ENCODE measurements at places on chromosomes 3 and 15. TPM values are rescaled to one million over a fixed set of nuclear protein-coding genes. Genes with fewer than 3 reads are reported as not detected.

The MKRN2OS gene
- not detected for total RNA-seq

DNA sequence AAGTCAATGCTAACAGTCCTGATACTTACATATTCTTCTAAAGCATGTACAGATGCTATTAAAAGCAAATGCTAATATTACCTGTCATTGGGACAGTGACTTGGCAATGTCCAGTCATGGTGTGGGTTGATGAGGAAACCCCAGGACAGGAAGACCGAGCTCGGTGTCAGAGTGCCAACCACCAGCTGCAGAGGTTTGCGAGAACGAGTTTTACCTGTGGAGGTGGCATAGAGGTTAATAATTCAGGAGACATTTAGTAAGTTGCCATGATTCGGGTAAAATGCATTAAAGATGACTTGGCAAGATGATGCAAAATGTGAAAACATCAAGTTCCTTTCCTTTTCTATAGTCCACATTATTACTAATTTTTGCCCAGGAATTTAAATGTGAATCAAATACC lies 94.5 kb downstream of the ABI3BP start:
- H3K27me3 ChIP-seq = no peaks in the 10 kb centered on the region
- peaks cover 17% of the 10 kb centered on the region for H3K4me1 ChIP-seq
- H3K4me3 ChIP-seq = no peak overlapping the region
- H3K27ac ChIP-seq = no peak overlapping the region
- H3K36me3 ChIP-seq = no peaks in the 10 kb centered on the region
- DNase-seq = no peak

- no peaks in the 10 kb centered on the region for H3K27me3 ChIP-seq
- H3K27ac ChIP-seq = no peak overlapping the region
- no peak for DNase-seq
- no peaks in the 10 kb centered on the region for H3K36me3 ChIP-seq
- no peaks in the 10 kb centered on the region for H3K4me1 ChIP-seq
- H3K4me3 ChIP-seq = no peak overlapping the region
Observed at GRCh38 chr3:74801924-74802323, 187.5 kb upstream of the CNTN3 start.

The ACAN gene
- not detected for total RNA-seq

- no peaks in the 10 kb centered on the region for H3K27me3 ChIP-seq
- no peak for DNase-seq
- H3K4me1 ChIP-seq = no peaks in the 10 kb centered on the region
- H3K36me3 ChIP-seq = no peaks in the 10 kb centered on the region
Observed at GRCh38 chr3:70464876-70465275, 152.4 kb upstream of the MDFIC2 start.

The AP4E1 gene
- total RNA-seq = 11.4 TPM

The CD96 gene
- total RNA-seq = 4.0 TPM

DNA sequence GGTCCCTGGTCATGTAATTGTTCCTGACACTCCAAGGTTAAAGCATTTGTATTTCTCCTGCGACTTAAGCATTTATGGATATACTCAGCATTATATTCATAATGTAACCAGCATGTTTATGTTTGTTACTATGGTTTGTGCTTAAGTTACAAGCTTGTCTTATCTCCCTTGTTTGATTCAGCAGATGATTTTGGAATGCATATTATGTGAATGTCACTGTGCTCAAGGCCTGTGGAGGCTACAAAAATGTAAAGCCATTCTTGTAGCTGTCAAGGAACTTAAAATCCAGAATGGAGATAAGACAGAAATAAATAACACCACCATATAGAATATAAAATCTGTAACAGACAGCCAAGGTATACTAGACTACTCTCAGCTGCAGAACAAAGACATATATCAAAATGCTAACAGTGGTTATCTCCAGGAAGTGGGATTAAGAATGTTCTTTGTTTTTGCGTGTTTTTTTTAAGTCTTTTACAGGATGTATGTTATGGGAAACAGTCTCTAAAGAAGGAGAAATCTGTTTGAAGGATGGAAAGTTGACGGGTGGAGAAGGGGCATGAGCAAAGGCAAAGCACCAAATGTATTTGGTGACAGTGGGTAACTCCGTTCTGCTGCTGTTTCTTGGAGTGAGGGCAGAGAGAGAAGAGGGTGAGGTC lies 61.4 kb downstream of the IGF2BP2 start:
- DNase-seq = no peak
- no peaks in the 10 kb centered on the region for H3K27me3 ChIP-seq
- no peaks in the 10 kb centered on the region for H3K36me3 ChIP-seq
- H3K27ac ChIP-seq = no peak overlapping the region
- H3K4me3 ChIP-seq = no peak overlapping the region
- peaks cover 24% of the 10 kb centered on the region for H3K4me1 ChIP-seq

DNA sequence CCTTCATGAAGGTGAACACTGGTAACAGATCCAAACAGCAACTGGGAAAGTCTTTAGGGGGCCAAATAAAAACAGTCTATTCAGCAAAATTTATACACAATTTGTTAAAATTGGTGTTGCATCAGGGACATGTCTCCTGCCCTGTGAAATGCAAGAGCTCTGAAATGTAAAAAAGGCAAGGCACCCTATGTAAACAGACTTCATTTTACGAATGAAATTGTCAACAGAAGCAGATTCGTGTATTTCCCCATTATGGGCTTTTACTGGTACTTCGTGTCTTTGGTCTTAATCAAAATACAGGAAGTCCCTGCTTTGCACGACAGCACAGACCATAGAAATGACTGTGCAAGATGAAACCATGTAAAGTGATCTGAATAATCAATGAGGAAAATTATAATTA lies 127.3 kb upstream of the THBS1 start:
- H3K4me3 ChIP-seq = no peak overlapping the region
- no peaks in the 10 kb centered on the region for H3K27me3 ChIP-seq
- peaks cover 3% of the 10 kb centered on the region for H3K4me1 ChIP-seq
- H3K36me3 ChIP-seq = no peaks in the 10 kb centered on the region
- peak overlapping the region; percentile 31 for H3K27ac ChIP-seq
- DNase-seq = no peak

DNA sequence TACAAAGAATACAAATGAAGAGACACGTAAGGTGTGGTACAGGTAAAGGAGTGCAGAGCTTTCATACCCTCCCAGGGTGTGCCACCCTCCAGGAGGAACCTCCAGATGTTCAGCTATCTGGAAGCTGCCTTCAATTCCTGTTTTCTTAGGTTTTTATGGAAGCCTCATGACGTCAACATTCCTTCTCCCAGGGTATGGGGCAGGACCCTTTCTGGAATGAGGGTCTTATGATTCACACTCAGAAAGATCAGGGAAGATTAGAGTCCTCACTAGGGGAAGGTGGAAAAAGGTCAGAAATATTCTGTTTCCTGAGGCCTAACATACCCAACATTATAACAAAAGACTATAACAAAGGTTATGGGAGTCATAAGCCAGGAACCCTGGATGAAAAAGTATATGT lies 99.8 kb upstream of the PLCL2 start:
- DNase-seq = no peak
- H3K4me1 ChIP-seq = no peaks in the 10 kb centered on the region
- H3K4me3 ChIP-seq = no peak overlapping the region
- H3K27ac ChIP-seq = no peak overlapping the region
- no peaks in the 10 kb centered on the region for H3K27me3 ChIP-seq

- H3K27me3 ChIP-seq = no peaks in the 10 kb centered on the region
- no peaks in the 10 kb centered on the region for H3K4me1 ChIP-seq
Observed at GRCh38 chr3:155704061-155704460, 40.8 kb downstream of the PLCH1 start.

GRCh38 chr3:105747060-105747541 lies 121.7 kb downstream of the CBLB start:
- H3K27ac ChIP-seq = peak overlapping the region; percentile 59
- H3K27me3 ChIP-seq = no peaks in the 10 kb centered on the region
- H3K36me3 ChIP-seq = peaks cover 3% of the 10 kb centered on the region
- no peak for DNase-seq

GRCh38 chr3:16378920-16379319 lies 113.9 kb downstream of the OXNAD1 start:
- no peak for DNase-seq
- H3K4me3 ChIP-seq = no peak overlapping the region
- no peak overlapping the region for H3K27ac ChIP-seq

- peak; percentile 11 for DNase-seq
- no peak overlapping the region for H3K27ac ChIP-seq
- no peaks in the 10 kb centered on the region for H3K27me3 ChIP-seq
- H3K4me3 ChIP-seq = no peak overlapping the region
- H3K4me1 ChIP-seq = no peaks in the 10 kb centered on the region
Observed at GRCh38 chr3:126147932-126148683, 32.3 kb downstream of the ALDH1L1 start.

DNA sequence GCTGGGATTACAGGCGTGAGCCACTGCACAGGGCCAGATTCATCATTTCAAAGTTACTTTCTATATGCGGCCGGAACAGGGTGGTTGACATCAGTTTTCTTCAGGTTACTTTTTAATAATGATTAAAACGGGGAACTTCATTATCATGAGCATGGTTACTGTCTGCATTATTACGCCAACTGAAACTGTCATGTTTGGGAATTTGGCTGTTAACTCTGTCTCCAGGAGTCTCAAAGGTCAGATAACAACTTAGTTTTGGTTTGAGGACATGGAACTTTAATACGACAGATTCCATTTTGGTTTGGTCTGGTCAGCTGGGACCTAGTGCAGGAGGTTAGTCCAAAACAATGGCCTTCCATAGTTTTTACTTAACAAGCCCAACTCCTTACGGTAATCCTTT lies 8.5 kb downstream of the CYP8B1 start:
- no peaks in the 10 kb centered on the region for H3K36me3 ChIP-seq
- no peak for DNase-seq
- H3K4me1 ChIP-seq = no peaks in the 10 kb centered on the region

DNA sequence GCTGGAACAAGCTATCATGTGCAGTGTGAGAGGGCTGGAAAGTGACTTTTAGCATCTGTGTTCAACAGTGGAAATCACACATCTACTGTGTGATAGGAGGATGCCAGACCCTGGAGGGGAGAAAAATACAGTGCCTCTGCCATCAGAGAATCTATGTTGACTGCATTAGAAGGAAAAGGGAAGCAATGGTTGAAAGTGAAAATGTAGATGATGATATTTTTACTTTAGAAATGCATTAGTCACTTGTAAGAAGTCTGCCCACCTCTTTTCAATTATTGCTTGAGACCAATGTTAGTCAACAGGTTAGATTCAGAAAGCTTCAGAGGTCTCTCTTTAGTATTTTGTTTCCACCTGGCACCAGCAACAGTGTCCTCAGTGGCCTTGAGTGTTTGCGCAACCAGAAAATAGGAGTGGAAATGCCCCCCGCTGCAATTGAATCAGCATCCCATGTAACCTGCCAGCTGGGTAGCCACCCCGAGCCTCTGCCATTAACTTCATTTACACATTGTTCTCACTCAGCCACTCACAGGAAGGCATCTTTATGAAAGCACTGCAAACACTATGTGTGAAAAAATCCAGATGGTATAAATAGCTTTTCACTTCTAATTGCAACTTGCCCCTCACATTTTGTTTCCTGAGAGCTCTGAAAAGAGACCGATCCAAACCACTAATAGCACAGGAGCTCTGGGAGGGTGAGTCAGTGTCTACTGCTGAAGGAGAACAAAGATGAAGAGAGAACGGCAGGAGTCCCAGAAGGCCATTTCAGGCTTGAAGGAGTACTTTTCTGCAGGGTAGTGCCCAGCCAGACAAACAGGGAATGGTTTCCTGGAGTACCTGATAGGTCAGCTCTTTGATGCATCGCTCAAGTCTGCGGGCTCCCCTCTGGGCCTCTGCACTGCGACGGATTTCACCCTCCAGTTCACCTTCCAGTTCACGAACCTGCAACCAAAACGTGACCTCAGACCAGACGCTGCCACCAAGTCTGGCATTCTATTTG lies 92.1 kb downstream of the HHLA2 start:
- no peaks in the 10 kb centered on the region for H3K36me3 ChIP-seq
- H3K4me3 ChIP-seq = no peak overlapping the region
- DNase-seq = no peak
- H3K27me3 ChIP-seq = no peaks in the 10 kb centered on the region
- H3K4me1 ChIP-seq = no peaks in the 10 kb centered on the region

GRCh38 chr3:17643691-17644090 lies 98.7 kb downstream of the TBC1D5 start:
- H3K36me3 ChIP-seq = no peaks in the 10 kb centered on the region
- DNase-seq = no peak
- no peak overlapping the region for H3K4me3 ChIP-seq
- no peak overlapping the region for H3K27ac ChIP-seq
- H3K27me3 ChIP-seq = no peaks in the 10 kb centered on the region

DNA sequence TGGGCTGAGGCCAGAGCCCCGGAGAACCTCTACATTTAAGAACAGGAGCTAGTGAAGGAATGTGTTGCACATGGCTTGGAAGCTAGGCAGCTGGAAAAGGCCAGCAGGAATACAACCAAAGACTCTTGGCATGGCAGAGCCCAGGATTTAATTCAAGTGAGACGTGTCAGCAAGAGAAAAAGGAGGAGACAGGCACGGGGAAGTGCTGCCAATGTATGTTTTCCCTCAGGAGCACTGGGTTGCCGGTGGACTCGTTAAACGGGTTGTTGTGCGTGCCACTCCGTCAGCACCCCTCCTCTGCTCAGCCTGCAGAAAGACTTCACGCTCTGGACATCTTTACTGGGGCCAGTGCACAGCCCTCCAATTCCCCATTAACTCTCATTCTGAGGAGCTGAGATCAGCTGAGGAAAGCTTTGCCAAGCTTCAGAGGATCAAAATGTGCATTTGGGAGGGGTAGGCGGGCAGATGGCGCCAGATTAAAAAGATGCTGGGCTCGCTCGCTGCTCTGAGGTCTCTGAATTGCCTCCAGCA lies 103.7 kb downstream of the PDZRN3 start:
- H3K36me3 ChIP-seq = no peaks in the 10 kb centered on the region
- H3K4me1 ChIP-seq = peaks cover 8% of the 10 kb centered on the region
- no peak for DNase-seq
- H3K27ac ChIP-seq = no peak overlapping the region
- H3K4me3 ChIP-seq = no peak overlapping the region

GRCh38 chr3:101418851-101419250 lies 94.2 kb downstream of the SENP7 start:
- H3K36me3 ChIP-seq = no peaks in the 10 kb centered on the region
- DNase-seq = no peak
- no peaks in the 10 kb centered on the region for H3K4me1 ChIP-seq
- H3K27me3 ChIP-seq = no peaks in the 10 kb centered on the region
- H3K27ac ChIP-seq = no peak overlapping the region
